MG63 (cell line): ENCODE measurements at places on chromosomes 7 and 10. TPM values are rescaled to one million over a fixed set of nuclear protein-coding genes. Genes with fewer than 3 reads are reported as not detected.

GRCh38 chr7:96579119-96579518 is 130.5 kb downstream of the SEM1 start:
- no peak for DNase-seq

- DNase-seq, result no peak
Measured at GRCh38 chr10:91311601-91312381, 91.3 kb downstream of the PCGF5 start.

- DNase-seq, result no peak
Measured at GRCh38 chr7:17313194-17313593, 14.7 kb downstream of the AHR start.

GRCh38 chr7:50869108-50869725 is 86.5 kb upstream of the GRB10 start:
- peak; percentile 75 for DNase-seq

DNA sequence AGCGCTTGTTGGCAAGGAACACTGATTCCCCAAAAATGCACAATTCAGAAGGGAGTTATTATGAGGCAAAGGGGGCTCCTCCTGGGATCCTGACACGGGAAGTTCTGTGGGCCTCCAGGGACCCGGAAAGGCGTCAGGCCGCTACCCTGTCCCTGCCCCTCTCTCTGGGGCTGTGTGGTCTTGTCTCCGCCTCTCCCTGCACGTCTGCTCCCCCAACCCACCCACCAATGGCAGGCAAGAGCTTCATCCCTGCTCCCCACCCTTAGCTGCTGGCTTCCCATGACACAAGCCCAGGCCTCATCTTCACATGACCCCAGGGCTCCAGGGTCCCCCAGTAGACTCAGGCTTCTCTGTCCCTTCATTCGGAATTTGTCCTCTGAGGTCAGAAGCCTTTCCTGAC is 31.0 kb upstream of the ADRB1 start:
- no peak for DNase-seq

DNA sequence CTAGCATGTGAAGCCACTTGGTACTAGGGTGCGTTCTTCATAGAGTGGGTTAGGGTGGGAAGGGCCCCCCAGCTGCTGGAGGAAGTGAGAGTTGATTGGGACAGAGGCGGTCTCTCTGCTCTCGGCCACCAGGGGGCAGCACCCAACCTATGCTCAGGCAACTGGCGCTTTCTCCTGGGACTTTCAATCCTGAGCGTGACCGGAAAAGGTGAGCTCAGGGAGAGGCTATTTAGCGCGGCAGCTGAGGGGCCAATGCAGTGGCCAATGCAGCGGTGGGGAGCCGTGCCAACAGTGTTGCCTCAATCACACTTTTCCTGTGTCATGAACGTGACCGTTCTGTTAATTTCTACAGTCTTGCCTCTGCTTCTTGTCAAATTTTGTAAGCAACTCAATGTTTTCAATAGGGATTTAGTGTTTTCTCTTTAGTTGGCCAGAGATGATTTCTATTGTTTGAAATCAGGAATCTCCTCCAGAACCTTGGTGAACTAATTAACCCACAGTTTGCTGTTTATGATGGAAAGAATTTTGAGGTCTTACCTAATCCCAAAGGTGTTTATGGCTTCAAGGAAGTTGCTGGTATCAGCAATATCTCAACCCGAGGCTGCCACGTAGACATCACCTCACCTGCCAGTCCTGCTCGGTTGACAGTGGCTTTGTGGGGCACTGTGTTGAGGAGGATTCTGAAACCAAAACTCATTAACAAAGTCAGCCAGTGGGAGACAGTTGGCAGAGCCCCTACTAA is 67.9 kb upstream of the PDZD8 start:
- peak; percentile 86 for DNase-seq

HEPACAM2 gene
- not detected in 2 replicates for total RNA-seq

- no peak for DNase-seq
Measured at GRCh38 chr7:90597563-90598253, 1.6 kb downstream of the CDK14 start.
